Activated CD8-positive, alpha-beta memory T cell treated with anti-CD3 and anti-CD28 coated beads, Interleukin-2, amount 10 ng/mL, durations not matched to agents 7 days and 5 days (primary cell): ENCODE measurements at places on chromosomes 12 and 14. TPM values are rescaled to one million over a fixed set of nuclear protein-coding genes. Genes with fewer than 3 reads are reported as not detected.

DNA sequence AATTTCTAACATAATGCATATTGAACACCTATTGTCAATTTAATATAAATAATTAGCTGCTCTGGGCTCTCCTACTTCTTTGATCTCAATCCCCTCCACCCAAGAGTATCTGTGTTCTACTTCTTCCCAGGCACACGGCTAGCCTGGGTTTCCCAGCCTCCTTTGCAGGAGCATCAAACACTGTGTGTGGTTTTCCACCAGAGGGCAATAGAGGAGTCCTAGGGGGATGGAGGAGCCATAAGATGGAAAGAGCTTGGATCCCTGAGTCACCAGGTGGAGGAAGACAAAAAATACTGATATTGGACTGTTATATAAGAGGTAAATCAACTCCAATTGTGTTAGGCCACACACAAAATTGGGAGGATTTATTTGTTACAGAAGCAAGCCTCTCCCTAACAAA lies 333.7 kb downstream of the GLT1D1 start:
- no peaks in the 10 kb centered on the region for H3K36me3 ChIP-seq
- H3K4me3 ChIP-seq, result no peak overlapping the region
- no peak overlapping the region for H3K27ac ChIP-seq
- H3K27me3 ChIP-seq, result no peaks in the 10 kb centered on the region
- no peaks in the 10 kb centered on the region for H3K4me1 ChIP-seq

- no peak overlapping the region for H3K4me3 ChIP-seq
- no peak overlapping the region for H3K27ac ChIP-seq
- DNase-seq, result no peak
- no peaks in the 10 kb centered on the region for H3K27me3 ChIP-seq
- H3K4me1 ChIP-seq, result no peaks in the 10 kb centered on the region
These were observed 55.0 kb upstream of the NELL2 start for GRCh38 chr12:44930972-44931600.

DNA sequence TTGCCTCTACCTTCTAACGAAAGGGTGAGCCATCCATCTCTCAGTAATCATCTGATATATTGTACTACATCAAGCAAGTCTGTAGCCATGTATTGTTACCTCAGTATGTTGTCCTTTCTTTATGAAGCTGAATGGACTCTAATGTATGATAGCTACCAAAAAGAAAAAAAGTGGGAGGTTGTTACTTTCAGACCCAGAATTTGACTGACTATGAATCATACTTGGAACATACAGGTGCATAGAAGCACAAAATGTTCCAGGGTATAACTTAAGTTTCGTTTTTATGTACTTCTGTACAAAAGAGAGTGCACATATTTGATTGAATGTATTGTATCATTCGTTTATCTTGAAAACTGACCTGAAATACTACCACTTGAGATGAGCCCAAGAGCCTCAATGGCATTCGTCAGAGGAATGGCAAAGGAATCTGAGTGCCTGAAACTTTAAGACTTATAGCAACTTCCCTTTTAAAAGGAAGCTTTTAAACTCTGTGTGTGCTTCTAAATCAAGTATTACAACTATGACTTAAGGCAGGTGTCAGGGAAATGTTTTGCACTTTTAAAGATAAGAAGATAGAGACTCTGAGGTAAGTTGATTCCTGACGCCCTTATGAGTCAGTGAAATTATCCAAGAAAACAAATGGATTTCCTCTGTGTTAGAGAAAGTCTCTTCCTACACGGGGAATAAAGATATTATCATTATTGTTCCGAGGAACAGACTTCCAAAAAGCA lies 951.5 kb downstream of the GALC start:
- H3K4me1 ChIP-seq, result no peaks in the 10 kb centered on the region
- H3K27me3 ChIP-seq, result no peaks in the 10 kb centered on the region
- H3K4me3 ChIP-seq, result no peak overlapping the region
- no peaks in the 10 kb centered on the region for H3K36me3 ChIP-seq
- DNase-seq, result no peak

DNA sequence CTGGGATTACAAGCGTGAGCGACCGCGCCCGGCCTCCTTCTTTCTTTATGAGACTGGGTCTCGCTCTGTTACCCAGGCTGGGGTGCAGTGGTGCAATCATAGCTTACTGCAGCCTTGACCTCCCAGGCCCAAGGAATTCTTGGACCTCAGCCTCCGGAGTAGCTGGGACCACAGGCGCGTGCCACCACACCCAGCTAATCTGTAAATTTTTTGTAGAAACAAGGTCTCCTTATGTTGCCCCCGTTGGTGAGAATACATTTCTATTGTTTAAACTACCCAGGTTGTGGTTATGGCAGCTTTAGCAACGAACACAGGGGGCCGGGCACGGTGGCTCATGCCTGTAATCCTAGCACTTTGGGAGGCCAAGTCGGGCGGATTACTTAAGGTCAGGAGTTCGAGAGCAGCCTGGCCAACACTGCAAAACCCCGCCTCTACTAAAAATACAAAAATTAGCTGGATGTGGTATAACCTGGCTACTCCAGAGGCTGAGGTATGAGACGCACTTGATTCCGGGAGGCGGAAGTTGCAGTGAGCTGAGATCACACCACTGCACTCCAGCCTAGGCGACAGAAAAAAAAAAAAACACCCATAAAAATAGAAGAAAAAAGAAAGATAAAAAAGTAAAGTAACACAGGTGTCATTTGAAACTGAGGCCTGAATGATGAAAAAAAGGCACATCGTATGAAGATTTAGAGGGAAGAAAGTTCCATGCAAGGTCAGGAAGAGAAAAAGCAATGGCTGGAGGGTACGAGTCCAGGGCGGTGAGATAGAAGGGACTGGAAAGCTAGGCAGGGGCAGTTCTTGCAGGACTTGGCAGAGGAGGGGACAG lies 977 bp upstream of the TMEM120B start:
- H3K4me3 ChIP-seq, result peak overlapping the region; percentile 99
- DNase-seq, result peak; percentile 61
- no peaks in the 10 kb centered on the region for H3K36me3 ChIP-seq
- peak overlapping the region; percentile 96 for H3K27ac ChIP-seq

DNA sequence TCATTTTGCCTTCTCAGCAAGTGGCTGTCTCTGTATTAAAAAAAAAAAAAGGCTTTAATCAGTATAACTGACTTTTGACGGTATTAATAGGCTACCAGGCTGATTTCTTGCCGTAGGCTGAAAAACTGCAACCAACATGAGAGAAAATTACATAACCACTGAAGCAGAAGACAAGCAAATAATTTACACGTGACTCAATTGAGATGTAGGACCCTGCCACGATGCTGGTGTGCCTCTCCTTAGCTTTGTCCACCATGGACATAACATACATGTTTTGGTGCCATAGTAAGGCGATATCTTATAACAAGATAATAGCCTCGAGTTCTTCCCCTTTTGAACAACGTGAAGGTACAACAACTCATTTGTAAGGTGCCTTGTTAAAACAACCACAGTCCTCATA lies 88.7 kb upstream of the GRIP1 start:
- H3K4me1 ChIP-seq, result peaks cover 24% of the 10 kb centered on the region
- no peak overlapping the region for H3K4me3 ChIP-seq
- H3K27ac ChIP-seq, result no peak overlapping the region
- H3K36me3 ChIP-seq, result peaks cover 2% of the 10 kb centered on the region
- no peak for DNase-seq

DNA sequence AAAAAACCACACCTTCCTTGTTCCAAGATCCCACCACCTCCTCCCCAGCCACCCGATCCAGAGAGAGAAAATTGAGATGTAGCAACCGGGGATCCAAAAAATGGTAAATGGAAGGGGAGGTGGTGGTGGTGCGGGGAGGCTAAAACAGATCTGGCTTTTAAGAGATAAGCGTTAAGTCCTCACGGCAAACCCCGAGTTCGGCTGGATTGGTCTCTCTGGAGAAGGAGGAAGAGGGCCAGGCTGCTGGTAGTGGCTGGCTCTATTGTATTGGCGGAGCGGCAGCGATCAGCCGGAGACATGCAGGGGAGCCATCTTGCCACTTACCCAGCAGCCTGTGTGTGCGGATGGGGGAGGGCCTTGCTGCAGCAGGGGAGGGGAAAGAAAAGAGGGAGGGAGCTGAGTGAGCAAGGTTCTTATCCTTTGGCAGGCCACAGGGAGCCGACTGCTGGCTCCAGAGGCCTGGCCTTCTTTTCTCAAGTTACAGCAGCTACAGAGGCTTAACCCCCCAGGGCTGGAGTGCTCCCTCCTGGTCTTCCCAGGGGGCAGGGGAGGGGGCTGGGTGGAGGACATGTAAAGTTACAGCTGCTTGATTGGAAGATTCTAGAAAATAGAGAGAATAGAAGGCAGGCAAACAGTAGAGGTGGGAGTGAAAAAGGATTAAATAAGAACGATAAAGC lies 14.1 kb upstream of the CDH24 start:
- peak overlapping the region; percentile 90 for H3K4me3 ChIP-seq
- peaks cover 45% of the 10 kb centered on the region for H3K36me3 ChIP-seq
- peak overlapping the region; percentile 91 for H3K27ac ChIP-seq
- H3K4me1 ChIP-seq, result peaks cover 30% of the 10 kb centered on the region
- H3K27me3 ChIP-seq, result no peaks in the 10 kb centered on the region
- DNase-seq, result peak; percentile 90

- no peaks in the 10 kb centered on the region for H3K27me3 ChIP-seq
- no peak overlapping the region for H3K4me3 ChIP-seq
- no peak overlapping the region for H3K27ac ChIP-seq
- no peak for DNase-seq
These were observed 14.2 kb upstream of the CDKL1 start for GRCh38 chr14:50410921-50411320.

The TMEM253 gene
- not detected for total RNA-seq

- H3K27me3 ChIP-seq, result no peaks in the 10 kb centered on the region
- peaks cover 74% of the 10 kb centered on the region for H3K36me3 ChIP-seq
- H3K27ac ChIP-seq, result peak overlapping the region; percentile 90
- no peak for DNase-seq
- peak overlapping the region; percentile 43 for H3K4me3 ChIP-seq
These were observed 7.6 kb downstream of the PNP start for GRCh38 chr14:20476776-20477175.

GRCh38 chr12:49825360-49825970 lies 2.7 kb downstream of the NCKAP5L start:
- H3K27ac ChIP-seq, result no peak overlapping the region
- H3K4me1 ChIP-seq, result peaks cover 27% of the 10 kb centered on the region
- DNase-seq, result no peak
- H3K36me3 ChIP-seq, result no peaks in the 10 kb centered on the region
